Dermis blood vessel endothelial cell (primary cell): ENCODE measurements at places on chromosomes 11 and 22. TPM values are rescaled to one million over a fixed set of nuclear protein-coding genes. Genes with fewer than 3 reads are reported as not detected.

GRCh38 chr22:20602609-20603164, 95.3 kb downstream of the MED15 start:
- no peak for DNase-seq

DNA sequence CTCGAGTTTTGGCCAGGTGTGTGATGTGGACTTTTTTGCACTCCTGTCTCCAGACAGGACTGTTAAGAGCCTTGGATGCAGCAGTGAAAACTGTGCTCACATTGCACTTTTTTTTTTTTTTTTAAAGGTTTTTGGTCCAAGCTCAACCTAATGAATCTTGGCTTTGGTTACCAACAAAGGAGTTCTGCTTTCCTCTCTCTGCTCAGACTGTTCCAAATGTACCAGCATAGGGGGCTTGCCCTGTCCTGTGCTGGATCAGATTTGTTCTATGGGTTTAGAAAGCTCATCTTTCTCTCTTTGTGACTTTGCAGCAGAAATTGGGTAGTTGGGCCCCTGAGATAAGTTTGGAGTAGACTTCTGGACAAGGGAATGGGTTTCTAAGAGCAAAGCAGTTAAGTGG, 45.3 kb downstream of the POLD3 start:
- no peak for DNase-seq

GRCh38 chr11:92861634-92862033, 107.8 kb upstream of the MTNR1B start:
- DNase-seq = no peak

Gene TBX10
- total RNA-seq = not detected in 2 replicates

Gene APOC3
- not detected in 2 replicates for total RNA-seq

Gene OR52I1
- not detected in 2 replicates for total RNA-seq
